Fibroblast of skin of back (primary cell): ENCODE measurements at places on chromosomes 7 and 10.

GRCh38 chr10:109386921-109387320 lies 536.4 kb downstream of the XPNPEP1 start:
- no peak for DNase-seq

- DNase-seq, result no peak
Measured at GRCh38 chr10:84519235-84519634, 190.8 kb downstream of the CCSER2 start.

GRCh38 chr7:2689343-2689847 lies 1.4 kb downstream of the AMZ1 start:
- no peak for DNase-seq

- DNase-seq, result no peak
Measured at GRCh38 chr7:131924857-131925256, 368.4 kb upstream of the PODXL start.

DNA sequence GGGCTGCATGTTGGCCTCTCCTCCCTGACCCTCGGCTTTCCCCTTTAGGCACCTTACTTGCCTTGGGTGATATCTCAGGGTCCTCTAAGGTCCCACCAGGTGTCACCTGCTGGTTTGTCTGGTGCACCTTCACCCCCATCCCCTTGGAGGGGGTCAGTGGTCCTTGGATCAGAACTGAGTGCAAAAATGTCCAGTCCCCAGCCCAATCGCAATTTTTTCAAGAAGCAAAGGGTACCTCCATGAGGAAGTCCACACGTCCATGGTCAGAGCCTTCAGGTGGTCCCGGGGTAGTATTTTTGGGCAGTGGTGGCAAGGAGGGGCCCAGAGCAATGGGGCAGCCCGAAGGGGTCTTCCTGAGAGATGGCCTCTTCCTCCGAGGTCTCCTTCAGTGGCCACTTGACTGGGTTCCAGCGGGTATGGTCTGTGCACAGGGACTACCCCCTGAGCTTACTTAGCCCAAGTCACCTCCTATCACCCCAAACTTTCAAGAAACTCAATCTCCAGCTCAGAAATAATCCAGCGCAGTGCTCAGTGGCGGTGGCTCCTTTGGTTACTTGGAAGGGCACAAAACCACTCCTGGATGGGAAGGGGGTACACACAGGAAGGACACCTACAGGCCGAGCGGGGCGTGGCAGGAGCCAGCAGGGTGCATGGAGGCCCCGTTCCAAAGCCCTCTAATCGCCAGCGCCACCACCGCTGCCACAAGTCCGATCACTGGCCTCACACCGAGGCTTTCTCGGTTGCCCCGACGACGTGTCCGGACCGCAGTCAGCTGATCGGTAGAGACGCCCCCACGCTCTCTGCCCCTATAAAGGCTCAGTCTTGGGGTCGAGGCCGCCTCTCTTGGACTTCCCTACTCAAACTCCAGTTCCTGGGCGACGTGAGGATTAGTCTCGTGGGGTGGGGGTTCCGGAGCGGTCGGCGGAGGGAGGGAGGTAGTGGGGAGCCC lies 4.5 kb downstream of the SAP25 start:
- DNase-seq, result peak; percentile 32

DNA sequence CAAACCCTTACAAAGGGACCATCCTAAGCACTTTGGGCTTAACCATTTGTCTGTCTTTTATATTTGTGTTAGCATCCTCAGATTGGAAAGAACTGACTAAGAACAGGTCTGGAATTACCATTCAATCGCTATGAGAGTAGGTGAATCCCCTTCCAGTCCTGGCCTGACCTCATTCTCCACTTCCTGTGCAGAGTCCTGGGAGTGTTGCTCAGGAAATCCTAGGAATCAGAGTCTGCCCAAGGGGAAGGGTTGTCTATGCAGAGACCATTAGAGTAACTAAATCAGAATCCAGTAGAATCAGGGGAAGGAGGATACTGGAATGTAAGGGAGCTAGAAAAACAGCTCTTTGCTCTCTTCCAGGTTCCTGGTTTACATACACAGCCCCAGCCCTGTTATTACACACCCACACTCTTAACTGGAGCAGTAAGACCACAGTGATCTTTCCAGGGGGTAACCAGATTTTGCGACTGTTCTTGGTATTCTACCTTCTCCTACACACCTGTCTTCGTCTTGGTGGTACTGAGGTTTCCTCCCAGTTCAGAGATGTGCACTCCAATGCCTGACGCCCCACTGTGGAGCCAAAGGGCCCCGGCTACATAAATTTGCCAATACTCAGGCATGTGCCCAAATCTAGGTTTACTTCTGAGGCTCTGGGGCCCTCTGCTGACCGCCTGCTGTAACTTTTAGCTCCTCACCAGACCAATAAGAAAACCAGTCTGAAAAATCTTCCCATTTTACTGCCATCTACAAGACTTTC lies 103.7 kb downstream of the RNF216 start:
- DNase-seq, result peak; percentile 72
